Activated T-helper 2 cell treated with anti-CD3 and anti-CD28 coated beads, Interferon-gamma antibody, Interleukin-2, Interleukin-4, amounts not matched to agents 10 μg/mL and 5 μg/mL and 100 μg/mL, durations not matched to agents 14 hours and 24 hours and 36 hours (primary cell): ENCODE measurements at places on chromosomes 2 and 18. TPM values are rescaled to one million over a fixed set of nuclear protein-coding genes. Genes with fewer than 3 reads are reported as not detected.

GRCh38 chr2:25306777-25307368 is 34.9 kb downstream of the DNMT3A start:
- DNase-seq: no peak

GRCh38 chr18:76521417-76522121 is 26.5 kb upstream of the ZNF516 start:
- DNase-seq: no peak

DNA sequence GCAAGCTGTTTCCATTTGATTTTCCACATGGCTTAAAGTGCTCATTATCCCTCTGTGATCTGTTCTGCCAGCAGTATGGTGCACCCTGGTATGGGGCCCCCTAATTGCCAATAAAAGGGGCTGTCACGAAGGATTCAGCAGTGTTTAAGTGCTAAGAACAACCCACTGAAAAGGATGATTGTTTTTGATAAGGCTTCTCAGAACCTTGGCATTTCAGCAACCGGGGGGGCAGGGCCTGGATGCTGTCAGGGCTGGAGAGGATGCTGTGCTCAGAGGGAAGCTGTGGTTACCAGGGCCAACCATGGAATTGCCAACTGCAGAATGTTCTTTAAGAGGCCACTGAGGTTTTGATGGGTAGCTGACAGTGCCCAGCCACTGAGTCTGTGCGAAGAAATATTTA is 117.8 kb downstream of the CTIF start:
- DNase-seq: no peak

DNA sequence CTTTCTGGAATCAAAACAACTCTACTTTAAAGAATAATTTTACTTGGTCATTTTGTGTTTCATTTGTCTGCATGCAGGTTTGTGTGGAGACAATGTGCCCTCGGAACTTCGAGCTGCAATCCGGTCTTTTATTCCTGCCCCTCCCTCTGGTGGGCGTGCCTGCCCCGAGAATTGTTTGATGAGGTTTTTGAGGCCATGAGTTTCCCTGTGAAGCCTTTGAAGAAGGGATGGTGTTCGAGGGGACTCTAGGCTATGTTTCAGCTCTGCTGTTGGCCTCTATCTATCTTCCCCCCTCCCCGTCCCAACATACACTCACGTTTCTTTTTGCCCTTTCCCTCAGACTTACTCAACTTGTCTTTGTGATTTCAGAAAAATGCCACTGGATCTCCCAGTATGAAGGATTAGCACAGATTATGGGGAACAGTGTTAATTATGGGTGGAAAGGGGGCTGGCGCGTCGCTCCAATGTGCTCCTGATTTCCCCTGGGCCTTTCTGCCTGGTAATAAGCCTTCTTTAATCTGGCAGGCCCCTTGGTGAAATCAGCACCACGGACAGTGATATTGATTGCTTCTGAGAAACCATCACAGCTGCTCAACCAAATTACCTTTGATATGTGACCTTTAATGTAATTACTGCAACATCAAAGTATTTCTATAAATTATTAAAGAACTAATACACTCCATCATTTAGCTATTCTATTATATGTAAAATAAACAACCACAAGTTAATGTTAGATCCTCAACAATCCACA is 82.2 kb downstream of the CELF4 start:
- DNase-seq: no peak

DNA sequence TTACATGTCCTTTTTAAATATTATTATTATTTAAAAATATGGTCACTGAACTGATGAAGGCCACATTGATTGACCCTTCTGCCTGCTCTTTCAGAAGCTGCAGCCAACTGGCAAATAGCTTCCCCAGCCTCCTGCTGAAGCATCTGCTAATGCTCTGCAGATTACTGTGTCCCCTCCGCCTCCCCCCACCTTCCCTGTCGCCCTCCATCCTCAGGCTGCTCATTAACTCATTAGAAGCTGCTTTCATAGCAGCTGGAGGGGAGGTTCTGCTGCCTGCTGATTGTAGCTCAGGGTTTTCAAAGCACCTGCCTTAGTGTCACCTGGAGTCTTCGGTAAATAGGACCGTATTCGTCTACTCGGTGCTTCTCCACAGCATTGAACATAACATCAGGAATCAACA is 24.8 kb upstream of the LMAN1 start:
- no peak for DNase-seq

DNA sequence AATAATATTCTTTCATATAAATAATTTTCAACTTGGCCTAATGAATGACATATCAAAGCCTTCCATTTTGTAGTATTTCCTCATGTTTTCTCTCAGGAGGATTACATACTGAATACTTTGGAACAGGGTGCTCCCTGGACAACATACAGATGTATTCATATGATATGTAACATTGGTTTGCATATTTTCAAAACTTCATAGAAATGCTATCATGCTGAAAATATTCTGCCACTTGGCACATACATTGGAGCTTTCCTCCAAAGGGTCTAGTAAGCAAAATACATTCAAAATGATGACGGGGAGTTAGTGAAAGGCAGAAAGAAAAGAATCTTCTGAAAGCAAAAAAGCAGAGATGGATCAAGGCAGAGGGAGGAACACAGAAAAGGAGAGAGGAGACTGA is 38.1 kb upstream of the RTN4 start:
- DNase-seq: no peak

GRCh38 chr2:84238907-84239306 is 220.2 kb downstream of the SUCLG1 start:
- no peak for DNase-seq

- DNase-seq: no peak
These were observed 4.7 kb downstream of the ZEB2 start for GRCh38 chr2:144515099-144515695.

GRCh38 chr2:85911097-85911496 is 22.3 kb upstream of the ST3GAL5 start:
- DNase-seq: no peak

- peak; percentile 52 for DNase-seq
These were observed 33.6 kb upstream of the PTMA start for GRCh38 chr2:231674587-231675338.

DNA sequence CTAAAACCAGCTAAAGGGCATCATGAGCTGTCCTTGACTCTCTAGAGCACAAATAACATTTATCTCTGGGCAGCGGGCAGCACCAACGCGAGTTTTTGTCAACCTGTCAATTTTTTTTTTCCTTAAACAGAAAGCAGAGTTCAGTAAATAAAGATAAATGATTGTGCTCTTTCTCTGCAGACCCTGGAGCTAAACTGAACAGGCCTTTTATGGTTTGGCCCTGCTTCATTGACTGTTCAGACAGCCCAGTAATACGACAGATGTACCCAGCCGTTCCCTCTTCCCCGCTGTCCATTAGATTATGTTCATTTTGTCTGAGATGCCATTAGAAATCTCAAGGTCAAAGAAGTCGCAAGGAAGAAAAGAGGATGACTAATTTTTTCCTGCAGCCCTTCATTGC is 280.5 kb upstream of the PIK3C3 start:
- DNase-seq: no peak

DNA sequence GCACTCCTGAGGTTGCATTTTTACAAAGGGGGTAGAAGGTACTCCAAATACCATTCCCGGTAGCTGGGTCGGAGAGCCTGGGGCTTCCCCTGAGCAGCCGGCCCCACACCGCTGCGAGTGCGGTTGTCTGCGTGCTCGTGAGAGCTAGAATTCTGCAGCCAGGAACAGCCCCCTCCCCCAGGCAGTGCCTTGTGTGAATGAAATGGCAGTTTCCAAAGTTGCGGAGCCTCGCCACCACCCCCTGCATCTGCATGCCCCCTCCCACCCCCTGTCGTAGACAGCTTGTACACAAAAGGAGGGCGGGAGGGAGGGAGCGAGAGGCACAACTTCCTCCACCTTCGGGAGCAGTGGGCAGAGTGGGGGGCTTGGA is 1.1 kb downstream of the MYCN start:
- no peak for DNase-seq

DNA sequence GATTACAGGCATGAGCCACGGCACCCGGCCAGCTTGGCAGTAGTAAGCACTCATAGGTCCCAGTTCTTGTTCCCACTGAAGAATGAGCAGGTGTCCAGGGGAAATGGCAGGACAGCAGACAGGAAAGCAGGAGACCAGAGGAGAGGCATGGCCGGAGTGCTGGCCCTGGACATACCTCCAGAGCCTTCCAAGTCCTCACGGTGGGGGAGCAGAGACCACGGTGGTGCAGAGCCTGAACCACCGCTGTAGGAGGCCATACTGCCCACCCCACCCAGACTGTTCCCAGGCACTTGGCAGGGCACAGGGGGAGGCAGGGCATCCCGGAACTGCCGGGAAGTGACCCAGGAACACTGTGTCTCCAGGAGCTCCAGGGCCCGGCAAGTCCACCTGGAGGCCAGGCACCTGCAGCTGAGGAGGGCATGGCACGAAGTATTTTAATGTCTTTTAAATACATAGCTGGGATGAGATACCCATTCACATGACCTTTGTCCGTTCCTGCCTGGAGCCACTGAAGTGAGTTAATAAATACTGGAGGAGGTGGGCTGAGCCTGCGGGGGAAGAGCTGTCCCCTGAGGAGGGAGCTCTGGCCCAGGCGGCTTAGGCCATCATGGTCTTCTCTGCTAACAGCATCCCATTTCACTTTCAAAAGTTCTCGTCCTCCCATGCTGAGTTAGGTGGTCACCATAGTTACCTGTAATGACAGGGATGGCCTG is 49.7 kb upstream of the TFCP2L1 start:
- DNase-seq: no peak

DNA sequence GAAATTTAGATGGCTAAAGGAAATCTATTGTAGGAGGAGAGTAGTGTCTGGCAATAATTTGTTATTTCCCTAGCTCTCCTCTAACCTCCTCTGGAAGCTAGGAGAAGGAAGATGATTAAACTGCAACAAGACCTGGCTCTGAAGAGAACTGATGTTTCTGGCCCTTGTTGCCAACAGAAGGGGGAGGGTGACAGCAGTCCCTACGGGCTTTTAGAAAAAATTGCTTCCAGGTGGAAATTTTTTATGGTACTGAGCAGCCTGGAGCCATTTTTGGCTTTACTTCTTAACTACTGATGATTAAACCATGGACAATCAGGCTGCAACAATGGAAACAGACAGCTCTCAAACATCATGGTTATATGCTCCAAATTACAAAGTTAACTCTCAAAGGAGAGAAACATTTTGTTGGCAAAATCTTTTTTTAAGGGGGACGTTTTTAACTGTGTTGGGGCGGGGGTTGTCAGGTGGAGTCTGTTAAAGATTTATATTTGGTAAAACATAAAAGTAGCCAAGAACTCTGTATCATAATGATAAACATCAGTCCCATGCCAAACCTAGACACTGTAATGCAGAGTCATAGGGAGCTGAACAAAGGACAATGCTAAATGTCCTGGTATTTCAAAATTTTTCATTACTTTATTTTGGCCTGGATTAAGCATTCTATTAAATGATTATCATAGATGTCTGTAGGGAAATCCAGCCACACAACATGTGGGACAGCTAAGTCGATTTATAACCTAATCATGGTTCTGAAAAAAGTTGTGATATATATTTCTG is 70.0 kb downstream of the EXOC6B start:
- no peak for DNase-seq

GRCh38 chr2:226903179-226903578 is 67.3 kb downstream of the RHBDD1 start:
- no peak for DNase-seq

DNA sequence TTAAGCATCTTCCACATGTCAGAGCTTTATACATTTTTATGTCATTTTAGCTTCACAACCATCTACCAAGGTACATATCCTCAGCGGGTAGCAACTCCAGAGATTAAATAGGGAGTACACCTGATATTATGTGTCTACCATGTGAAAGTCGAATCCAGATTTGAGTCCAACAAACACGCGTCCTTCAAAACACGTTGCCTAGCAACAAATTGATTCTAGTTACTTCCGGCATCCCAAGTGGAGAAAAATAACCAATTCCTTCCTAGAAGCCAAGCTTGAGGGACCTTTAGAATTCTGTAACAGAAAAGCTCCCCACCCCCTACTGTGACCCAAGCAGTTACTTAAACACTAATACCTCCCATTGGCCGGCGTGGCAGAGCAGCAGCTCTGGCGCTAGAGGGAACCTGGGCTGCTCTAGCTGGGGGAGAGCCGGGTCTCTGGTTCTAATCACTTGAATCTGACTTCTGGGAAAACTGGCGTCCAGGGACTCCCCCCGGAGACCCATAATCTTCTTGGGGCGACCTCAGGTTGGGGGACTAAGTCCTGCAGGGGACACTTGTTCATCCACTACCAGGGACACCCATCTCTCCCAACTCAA is at the start of gene ERICH2:
TSS of gene ERICH2 (plus strand) at position 371 of the 598 bp plus-strand sequence. CDS start 304 bp downstream, outside the sequence.
- peak; percentile 34 for DNase-seq

DNA sequence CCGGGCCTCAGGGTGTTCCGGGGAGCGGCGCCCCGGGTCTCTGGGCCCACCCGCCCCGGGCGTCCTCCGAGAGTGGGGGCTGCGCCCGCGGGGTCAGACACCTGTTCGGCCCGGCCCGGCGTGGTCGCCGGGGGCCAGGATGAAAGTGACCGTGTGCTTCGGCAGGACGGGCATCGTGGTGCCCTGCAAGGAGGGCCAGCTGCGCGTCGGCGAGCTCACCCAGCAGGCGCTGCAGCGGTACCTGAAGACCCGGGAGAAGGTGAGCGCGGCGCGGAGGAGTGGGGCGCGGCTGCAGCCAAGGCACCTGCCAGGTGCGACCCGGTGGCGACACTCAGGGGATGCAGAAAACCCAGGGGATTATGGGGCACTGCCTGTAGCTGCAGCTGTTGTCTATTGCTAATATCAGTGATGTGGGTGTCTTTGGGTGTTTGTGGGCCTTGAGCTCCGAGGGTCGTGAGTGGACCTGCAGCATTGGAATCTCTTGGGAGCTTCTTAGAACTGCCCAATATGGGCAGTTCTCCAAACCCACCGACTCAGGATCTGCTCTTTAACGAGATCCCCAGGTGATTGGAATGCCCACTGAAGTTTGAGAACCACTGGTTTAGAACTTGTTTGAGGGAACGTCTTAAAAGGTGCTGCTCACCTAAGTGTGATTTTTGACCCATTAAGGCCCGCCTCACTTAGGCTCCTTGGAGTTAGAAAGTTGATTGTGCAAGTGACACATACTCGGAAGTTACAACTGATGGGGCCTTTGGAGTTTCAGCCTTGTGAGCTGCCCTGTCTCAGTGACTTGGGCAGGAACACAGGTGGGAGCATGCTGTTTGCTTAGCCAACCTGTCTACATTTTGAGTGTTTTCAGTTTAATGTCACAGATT is 823 bp downstream of the PARD3B start:
- no peak for DNase-seq

GRCh38 chr2:58532641-58533040 is 291.5 kb upstream of the FANCL start:
- no peak for DNase-seq

GPR35 gene
- 24.9 and 27.4 TPM in 2 replicates for total RNA-seq

PTRHD1 gene
- total RNA-seq: 25.9 and 26.6 TPM in 2 replicates

MATN3 gene
- not detected in 2 replicates for total RNA-seq

SRD5A2 gene
- not detected in 2 replicates for total RNA-seq

CYTIP gene
- 199 and 206 TPM in 2 replicates for total RNA-seq
